ENCODE measurements at places on chromosomes 12 and 14.

GRCh38 chr12:64680235-64680634, 69.9 kb downstream of the RASSF3 start:
- peak; percentile 31 for DNase-seq

DNA sequence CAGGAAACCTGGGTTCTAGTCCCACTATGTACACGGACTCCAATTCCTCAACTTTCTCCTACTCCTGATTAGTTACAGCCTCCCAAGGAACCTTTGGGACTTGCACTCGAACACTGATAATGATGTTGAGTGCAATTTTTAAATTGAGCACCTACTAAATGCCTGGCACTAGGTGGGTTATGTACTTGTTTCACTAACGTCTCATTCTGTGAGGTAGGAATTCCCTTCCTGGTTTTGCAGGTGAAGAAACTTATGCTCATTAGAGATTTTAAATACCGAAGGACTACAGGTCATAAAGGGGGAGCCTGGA, 536 bp downstream of the PARPBP start:
- no peak for DNase-seq

DNA sequence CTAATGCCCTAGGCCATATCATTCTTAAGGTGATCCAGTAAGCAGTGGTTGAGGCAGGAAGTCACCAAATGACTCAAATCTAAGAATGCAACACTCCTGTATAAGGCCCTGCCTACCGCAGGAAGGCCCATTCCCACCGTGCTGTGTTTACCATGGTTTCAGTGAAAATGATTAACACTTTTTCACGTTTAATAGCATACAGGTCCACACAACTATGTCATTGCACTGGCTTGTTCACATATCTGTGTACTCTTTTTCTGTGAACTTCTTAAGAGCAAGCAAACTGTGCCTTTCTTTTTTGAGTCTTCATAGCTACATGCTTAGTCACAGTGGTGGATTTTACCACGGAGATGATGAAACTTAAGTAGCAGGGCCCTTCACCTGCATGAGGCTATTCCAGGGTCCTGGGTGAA, 214.9 kb downstream of the CNTN1 start:
- DNase-seq = no peak

- DNase-seq = no peak
Measured at GRCh38 chr12:110971189-110971920, 51.0 kb upstream of the MYL2 start.
